ENCODE measurements at places on chromosomes 16 and 17.

GRCh38 chr16:6536411-6536810 lies 796.2 kb upstream of the RBFOX1 start:
- DNase-seq, result no peak
- H3K4me1 ChIP-seq, result no peaks in the 10 kb centered on the region
- no peak overlapping the region for H3K27ac ChIP-seq

DNA sequence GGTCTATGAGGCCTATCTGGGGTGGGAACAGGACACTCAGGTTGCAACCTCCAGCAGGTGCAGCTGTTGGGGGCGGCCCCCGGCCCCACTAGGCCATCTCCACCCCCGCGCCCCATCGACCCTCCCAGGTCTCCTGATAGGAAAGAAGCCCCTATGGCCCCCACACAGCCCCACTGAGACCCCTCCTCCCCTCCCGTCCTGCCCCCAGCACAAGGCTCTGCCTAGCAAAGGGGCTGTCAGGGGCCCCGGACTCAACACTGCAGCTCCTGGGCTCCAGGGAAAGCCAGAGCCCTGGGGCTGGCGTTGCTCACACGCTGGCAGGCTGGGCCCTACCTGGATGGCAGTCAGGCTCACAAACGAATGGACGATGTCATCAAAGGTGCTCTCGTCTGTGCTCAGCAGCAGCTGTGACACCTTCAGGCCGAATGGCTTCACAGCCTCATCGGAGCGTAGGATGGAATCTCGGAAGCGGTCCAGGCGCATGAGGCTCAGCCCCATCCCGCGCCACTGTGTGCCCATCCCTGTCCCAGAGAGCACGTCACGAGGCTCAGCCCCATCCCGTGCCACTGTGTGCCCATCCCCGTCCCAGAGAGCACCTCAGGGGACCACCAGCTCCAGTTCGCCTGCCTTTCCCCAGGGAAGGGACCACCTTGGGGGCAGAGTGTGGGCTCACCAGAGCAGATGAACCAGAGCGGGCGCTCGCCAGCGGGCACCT lies 7.3 kb downstream of the FASN start:
- no peak for DNase-seq
- no peak overlapping the region for H3K4me3 ChIP-seq
- H3K36me3 ChIP-seq, result peaks cover 22% of the 10 kb centered on the region
- H3K4me1 ChIP-seq, result no peaks in the 10 kb centered on the region
- H3K27ac ChIP-seq, result no peak overlapping the region

- no peaks in the 10 kb centered on the region for H3K27me3 ChIP-seq
- no peak overlapping the region for H3K27ac ChIP-seq
- H3K4me3 ChIP-seq, result no peak overlapping the region
- H3K4me1 ChIP-seq, result no peaks in the 10 kb centered on the region
- H3K36me3 ChIP-seq, result no peaks in the 10 kb centered on the region
These were observed 29.9 kb downstream of the RAD51C start for GRCh38 chr17:58722274-58722673.

GRCh38 chr17:44220213-44221083 lies 973 bp upstream of the UBTF start:
- DNase-seq, result peak; percentile 52
- H3K4me3 ChIP-seq, result peak overlapping the region; percentile 87

GRCh38 chr17:57662644-57663308 lies 82.3 kb downstream of the CCDC182 start:
- no peaks in the 10 kb centered on the region for H3K27me3 ChIP-seq
- peak overlapping the region; percentile 80 for H3K4me3 ChIP-seq
- H3K27ac ChIP-seq, result peak overlapping the region; percentile 86
- H3K4me1 ChIP-seq, result peaks cover 59% of the 10 kb centered on the region
- DNase-seq, result peak; percentile 98
- no peaks in the 10 kb centered on the region for H3K36me3 ChIP-seq

DNA sequence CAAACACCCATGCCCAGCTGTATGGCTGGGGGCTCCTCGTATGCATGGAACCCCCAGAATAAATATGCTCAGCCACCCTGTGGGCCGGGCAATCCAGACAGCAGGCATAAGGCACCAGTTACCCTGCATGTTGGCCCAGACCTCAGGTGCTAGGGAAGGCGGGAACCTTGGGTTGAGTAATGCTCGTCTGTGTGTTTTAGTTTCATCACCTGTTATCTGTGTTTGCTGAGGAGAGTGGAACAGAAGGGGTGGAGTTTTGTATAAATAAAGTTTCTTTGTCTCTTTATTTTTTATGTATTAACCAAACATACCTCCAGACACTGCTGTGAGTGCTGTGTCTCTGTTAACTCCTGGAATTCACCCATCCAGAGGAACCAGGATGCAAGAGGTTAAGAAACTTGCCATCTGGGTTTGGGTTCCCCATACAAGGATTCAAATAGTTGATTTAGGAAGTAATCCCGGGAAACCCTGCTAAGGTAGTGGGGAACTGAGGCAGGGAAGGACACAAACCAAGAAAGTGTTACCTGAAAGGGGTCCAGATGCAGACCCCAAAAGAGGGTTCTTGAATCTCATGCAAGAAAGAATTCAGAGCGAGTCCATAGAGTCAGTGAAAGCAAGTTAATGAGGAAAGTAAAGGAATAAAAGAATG lies 37.4 kb upstream of the IL21R start:
- no peaks in the 10 kb centered on the region for H3K27me3 ChIP-seq
- peaks cover 10% of the 10 kb centered on the region for H3K36me3 ChIP-seq
- no peak overlapping the region for H3K4me3 ChIP-seq
- peaks cover 3% of the 10 kb centered on the region for H3K4me1 ChIP-seq
- H3K27ac ChIP-seq, result no peak overlapping the region

DNA sequence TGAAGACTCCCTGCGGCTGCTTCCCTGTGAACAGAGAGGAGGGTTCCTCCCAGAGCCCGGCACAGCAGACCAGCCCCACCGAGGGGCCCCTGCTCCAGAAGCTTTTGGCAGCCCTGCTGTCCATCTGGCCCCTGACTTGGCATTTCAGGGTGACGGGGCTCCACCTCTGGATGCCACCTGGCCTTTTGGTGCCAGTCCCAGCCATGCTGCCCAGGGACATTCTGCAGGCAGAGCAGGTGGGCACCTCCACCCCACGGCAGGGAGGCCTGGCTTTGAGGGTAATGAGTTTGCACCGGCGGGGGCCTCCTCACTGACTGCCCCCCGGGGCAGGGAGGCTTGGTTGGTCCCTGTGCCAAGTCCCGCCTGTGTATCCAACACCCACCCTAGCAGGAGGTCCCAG lies 20.3 kb upstream of the ZFPM1 start:
- H3K27ac ChIP-seq, result no peak overlapping the region
- no peaks in the 10 kb centered on the region for H3K4me1 ChIP-seq
- no peak overlapping the region for H3K4me3 ChIP-seq
- DNase-seq, result no peak

- H3K4me1 ChIP-seq, result peaks cover 13% of the 10 kb centered on the region
- H3K27ac ChIP-seq, result peak overlapping the region; percentile 27
- H3K4me3 ChIP-seq, result no peak overlapping the region
- H3K27me3 ChIP-seq, result no peaks in the 10 kb centered on the region
- H3K36me3 ChIP-seq, result no peaks in the 10 kb centered on the region
- DNase-seq, result no peak
These were observed 6.8 kb upstream of the ADCY7 start for GRCh38 chr16:50259334-50260205.

DNA sequence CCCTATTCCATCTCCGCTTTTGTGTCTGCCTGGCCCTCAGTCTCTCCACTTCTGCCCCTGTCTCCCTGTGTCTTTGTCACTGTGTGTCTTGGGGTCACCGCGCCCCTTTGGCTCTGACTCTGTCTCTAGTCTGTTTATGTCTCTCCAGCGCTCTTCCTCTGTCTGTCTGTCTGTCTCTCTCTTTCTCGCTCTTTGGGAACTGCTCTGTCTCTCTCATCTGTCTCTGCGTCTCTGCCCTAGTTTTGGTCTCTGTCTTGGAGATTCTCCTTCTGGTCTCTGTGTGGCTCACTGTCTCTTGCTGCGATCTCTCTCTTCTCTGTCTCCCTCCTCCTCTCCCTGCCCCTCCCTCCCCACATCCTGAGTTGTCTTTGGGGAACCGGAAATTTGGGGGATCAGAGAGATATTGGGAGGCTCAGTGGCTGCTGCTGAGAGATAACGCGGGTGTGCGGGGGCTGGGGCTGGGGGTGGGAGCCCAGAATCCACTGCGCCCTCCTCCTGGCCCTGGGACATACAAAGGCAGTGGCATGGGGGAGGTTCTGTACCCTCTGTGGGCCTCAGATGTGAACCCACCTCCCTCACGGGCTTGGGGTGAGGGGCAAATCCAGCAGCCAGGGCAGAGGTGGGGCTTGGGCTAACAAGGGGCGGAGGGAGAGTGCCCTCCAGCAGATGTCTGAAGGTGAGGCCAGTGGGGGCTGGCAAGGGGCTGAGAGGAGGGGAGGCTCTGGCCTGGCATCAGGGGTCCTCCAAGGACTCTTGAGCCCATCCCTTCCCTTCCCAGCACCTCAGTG lies 24.4 kb downstream of the LAT start:
- no peak for DNase-seq
- H3K27ac ChIP-seq, result no peak overlapping the region
- H3K36me3 ChIP-seq, result no peaks in the 10 kb centered on the region
- H3K4me3 ChIP-seq, result no peak overlapping the region

- peaks cover 13% of the 10 kb centered on the region for H3K4me1 ChIP-seq
- H3K36me3 ChIP-seq, result no peaks in the 10 kb centered on the region
- no peak overlapping the region for H3K4me3 ChIP-seq
- H3K27me3 ChIP-seq, result peaks cover 17% of the 10 kb centered on the region
- no peak overlapping the region for H3K27ac ChIP-seq
These were observed 86.5 kb upstream of the LHX1 start for GRCh38 chr17:36850790-36851189.

- peaks cover 13% of the 10 kb centered on the region for H3K27me3 ChIP-seq
- peaks cover 18% of the 10 kb centered on the region for H3K4me1 ChIP-seq
- no peak overlapping the region for H3K4me3 ChIP-seq
- H3K36me3 ChIP-seq, result no peaks in the 10 kb centered on the region
These were observed 65.9 kb upstream of the TNRC6C start for GRCh38 chr17:77892469-77893143.

DNA sequence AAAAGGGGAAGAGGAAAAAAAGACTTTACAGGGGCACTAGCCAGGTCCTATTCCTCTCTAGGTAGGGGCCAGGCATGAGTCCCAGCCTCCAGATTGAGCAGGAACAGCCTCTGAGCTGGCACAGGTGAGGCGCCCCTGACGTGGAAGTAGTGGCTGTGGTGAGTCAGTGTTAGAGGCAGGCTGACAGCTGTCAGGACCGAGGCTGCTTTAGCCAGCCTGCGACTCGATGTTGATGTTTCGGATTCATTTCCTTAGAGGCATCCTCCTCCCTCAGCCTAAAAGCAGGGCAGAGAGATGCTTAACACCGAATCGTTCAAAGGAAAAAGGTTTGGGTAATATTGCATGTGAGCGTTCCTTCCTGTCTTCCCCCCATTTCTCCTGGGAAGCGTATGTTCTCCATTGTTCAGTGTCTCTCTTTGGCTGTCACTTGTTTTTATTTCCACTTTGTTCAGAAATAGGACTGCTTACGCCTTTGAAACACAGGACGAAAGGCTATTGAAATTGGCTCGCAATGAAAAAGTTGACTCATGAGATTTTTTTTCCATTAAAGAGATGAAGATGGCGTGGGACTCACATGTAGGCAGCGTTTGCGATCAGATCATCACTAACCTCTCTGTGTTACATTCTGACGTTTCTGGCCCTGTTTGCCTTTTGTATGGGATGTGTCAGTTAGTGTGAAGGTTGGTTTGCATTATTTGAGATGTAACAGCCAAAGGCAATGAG lies 1.3 kb downstream of the KIAA0513 start:
- peak overlapping the region; percentile 75 for H3K4me3 ChIP-seq
- no peak overlapping the region for H3K27ac ChIP-seq
- no peak for DNase-seq
- no peaks in the 10 kb centered on the region for H3K36me3 ChIP-seq
- peaks cover 32% of the 10 kb centered on the region for H3K27me3 ChIP-seq
- peaks cover 27% of the 10 kb centered on the region for H3K4me1 ChIP-seq

DNA sequence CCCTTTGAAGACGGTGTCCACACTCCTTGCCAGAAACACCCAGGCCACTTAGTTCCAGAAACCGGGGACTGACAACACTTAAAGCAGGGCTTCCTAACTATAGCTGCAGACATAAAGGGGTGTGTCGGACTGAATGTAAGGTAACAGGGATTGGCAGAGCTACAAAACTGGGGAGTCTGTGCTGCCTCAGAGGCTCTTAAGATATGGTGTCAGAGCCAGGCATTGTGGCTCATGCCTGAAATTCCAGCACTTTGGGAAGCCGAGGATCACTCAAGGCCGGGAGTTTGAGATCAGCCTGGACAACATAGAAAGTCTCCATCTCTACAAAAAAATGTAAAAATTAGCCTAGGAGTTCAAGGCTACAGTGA lies 14.2 kb upstream of the NLRC3 start:
- H3K4me3 ChIP-seq, result no peak overlapping the region
- H3K27me3 ChIP-seq, result no peaks in the 10 kb centered on the region
- DNase-seq, result no peak

- H3K4me3 ChIP-seq, result no peak overlapping the region
- H3K27ac ChIP-seq, result no peak overlapping the region
- DNase-seq, result no peak
- peaks cover 21% of the 10 kb centered on the region for H3K36me3 ChIP-seq
- no peaks in the 10 kb centered on the region for H3K27me3 ChIP-seq
These were observed 87.1 kb downstream of the USP22 start for GRCh38 chr17:20955427-20956323.

GRCh38 chr16:528111-529011 lies 849 bp downstream of the CAPN15 start:
- peak overlapping the region; percentile 41 for H3K27ac ChIP-seq
- 0 out of 2 replicates have a peak, but pooled peaks cover 2% of the 10 kb centered on the region for H3K36me3 ChIP-seq
- no peaks in the 10 kb centered on the region for H3K27me3 ChIP-seq
- peaks cover 20% of the 10 kb centered on the region for H3K4me1 ChIP-seq
- DNase-seq, result peak; percentile 44

- DNase-seq, result no peak
- no peaks in the 10 kb centered on the region for H3K36me3 ChIP-seq
- no peaks in the 10 kb centered on the region for H3K27me3 ChIP-seq
- H3K4me3 ChIP-seq, result no peak within 1 kb of the TSS
These were observed at the start of gene MEOX1 for GRCh38 chr17:43661699-43662412. MEOX1 (minus strand) TSS chr17:43661922; CDS start chr17:43661534, 388 bp downstream.

DNA sequence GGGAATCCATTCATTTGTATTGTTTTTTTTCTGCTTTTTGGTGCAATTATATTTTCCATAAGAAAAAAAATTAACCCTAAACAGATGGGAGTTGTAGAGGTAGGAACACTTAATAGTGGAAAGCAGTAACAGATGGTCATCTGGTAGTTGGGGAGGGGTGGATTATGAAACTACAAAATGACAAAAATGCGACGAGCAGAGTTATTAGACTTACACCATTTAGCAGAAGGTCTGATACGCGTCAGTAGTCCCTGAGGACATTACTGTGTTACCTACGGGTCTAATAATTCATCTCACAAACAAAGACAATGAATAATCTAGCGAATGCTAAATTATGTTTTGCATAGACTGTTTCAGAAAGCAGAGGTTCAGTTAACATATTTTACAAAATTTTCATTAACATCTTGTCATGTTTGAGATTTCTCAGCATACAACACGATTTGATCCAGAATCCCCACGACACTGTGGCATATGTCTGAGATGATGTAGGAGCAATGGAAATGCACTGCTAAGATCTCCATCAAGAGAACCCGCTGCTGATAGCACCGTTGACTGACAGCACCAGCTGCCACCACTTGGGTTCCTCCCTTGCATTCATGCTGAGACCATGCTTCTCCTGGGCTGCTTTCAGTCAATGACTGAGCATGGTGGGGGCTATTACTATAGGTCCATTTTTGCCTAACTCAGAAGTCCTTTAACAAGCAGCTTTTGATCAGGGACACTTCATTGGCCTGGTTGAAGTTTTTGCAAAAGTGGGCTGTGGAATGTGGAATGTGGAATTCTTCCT lies 182.2 kb upstream of the CPHXL start:
- H3K4me3 ChIP-seq, result no peak overlapping the region
- no peak for DNase-seq
- H3K27ac ChIP-seq, result no peak overlapping the region
- H3K36me3 ChIP-seq, result peaks cover 11% of the 10 kb centered on the region

Measured in WTC11 (cell line).